ENCODE measurements at places on chromosomes 2 and 18.

DNA sequence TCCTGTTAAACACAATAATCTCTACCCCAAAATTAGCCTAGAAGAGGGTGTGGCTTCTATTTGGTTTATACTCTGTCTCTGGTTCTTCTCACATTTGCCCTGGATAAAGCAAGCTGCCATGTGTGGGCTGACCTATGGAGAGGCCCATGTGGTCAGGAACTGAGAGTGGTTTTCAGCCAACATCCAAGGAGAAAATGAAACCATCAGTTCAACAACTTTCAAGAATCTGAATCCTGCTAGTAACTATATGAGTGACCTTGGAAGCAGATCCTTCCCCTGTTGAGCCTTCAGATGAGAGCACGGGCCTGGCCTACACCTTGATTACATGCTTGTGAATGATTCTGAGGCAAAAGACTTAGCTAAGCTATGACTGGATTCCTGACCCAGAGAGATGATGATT, 11.5 kb upstream of the TRIB2 start:
- peak; percentile 21 for DNase-seq

- DNase-seq, result no peak
Observed at GRCh38 chr18:23809415-23809814, 120.2 kb downstream of the LAMA3 start.

DNA sequence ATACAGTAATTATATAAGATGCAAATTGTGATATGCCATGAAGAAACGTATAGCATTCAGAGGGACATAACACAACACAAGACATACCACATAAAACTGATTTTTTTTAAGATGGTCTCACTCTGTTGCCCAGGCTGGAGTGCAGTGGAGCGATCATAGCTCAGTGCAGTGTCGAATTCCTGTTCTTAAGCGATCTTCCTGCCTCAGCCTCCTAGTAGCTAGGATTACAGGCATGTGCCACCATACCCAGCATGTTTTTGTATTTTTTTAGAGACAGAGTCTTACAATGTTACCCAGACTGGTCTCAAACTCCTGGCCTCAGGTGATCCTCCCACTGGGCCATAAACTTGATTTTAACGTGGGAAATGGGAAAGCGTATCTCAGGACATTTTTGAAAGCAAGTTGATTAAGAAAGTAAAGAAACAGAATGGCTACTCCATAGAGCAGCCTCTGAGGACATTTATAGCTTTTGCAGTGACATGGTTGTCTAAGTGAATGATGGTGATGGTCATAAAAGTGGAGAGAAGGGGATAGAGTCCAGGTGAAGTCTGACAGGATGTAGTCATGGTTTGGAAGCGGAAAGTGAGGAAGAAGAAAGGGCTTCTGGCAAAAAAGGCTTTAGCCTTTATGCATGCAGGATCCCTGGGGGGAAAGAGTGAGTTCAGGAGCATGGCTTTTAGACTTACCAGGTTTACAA, 2.4 kb downstream of the TSGA10 start:
- DNase-seq, result no peak

DNA sequence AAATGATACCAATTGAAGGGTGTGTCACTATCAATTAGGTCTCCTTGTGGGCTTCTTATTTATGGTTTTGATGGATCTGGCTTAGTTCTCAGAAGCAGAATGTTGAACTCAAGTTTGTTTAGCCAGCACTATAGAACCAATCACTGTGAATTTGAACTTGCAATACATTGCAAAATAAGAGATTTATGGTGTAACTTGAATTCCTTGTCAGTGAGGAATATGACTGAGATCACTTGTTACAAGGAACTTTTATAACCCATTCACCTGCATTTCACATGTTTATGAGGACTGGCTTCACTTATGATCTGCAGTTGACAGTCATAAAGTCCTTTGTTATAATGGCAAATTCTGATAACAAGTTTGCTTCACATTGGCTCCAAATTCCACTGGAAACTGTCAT, 9.8 kb downstream of the GATA6 start:
- no peak for DNase-seq

DNA sequence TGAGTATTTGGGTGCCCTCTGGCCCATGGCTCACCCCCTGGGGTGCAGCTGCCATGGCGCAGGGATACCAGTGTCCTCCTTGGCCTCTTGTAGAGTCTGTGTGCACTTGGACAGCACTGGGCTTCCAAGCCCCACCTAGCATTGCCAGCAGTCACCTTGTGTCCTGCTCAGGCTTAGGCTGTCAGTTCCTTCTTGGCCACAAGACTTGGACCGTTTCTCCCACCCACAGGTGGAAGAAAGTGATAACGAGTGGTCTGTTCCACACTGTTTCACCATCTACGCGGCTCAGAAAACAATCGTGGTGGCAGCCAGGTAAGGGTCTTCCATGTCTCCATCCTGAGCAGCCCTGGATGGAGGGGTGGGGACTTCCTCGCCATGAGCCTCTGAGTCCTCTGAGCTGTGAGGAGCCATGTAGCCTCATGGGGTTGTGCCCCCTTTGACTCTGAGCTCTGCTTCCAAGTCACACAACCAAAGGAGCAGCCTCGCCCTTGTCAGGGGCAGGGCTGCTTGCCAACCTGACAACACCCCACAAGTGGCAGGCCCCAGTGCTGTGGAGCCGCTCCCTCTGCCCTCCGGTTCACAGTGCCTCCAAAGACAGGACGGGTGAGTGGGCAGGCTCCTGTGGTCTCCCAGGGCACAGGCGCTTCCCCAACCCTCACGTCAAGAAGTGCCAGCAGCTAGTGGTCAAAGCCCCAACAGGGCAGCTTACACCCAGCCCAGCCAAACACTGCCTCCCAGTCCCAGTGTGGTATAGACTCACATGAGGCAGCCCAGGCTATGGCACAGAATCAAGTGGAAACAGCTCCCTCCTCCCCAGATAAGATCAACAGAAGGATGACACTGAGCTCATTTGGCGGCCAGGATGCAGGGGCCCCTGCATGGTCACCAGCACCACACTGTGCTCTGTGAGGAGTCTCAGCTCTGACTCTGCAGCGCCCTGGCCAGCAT, 18.4 kb downstream of the STK25 start:
- no peak for DNase-seq

- peak; percentile 51 for DNase-seq
Observed at GRCh38 chr2:208466151-208466919, 59.7 kb downstream of the PTH2R start.

DNA sequence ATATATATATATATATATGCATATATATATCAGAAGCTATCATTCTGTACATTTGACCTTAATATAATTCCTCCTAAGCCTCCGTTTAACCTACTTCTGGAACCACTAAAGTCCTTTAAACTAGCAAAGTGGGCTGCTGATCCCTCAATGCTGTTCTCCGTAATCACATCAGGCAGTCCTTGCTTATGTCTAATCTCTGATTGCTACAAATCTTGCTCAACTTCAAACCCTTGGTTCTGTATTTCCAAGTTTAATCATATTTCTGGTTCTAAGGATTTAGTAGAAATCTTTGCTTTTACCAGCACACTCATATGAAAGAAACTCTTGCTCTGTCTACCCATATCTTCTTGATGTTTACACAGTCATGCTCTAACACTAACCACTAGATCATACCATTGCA, 91.5 kb upstream of the GALNT13 start:
- DNase-seq, result no peak

DNA sequence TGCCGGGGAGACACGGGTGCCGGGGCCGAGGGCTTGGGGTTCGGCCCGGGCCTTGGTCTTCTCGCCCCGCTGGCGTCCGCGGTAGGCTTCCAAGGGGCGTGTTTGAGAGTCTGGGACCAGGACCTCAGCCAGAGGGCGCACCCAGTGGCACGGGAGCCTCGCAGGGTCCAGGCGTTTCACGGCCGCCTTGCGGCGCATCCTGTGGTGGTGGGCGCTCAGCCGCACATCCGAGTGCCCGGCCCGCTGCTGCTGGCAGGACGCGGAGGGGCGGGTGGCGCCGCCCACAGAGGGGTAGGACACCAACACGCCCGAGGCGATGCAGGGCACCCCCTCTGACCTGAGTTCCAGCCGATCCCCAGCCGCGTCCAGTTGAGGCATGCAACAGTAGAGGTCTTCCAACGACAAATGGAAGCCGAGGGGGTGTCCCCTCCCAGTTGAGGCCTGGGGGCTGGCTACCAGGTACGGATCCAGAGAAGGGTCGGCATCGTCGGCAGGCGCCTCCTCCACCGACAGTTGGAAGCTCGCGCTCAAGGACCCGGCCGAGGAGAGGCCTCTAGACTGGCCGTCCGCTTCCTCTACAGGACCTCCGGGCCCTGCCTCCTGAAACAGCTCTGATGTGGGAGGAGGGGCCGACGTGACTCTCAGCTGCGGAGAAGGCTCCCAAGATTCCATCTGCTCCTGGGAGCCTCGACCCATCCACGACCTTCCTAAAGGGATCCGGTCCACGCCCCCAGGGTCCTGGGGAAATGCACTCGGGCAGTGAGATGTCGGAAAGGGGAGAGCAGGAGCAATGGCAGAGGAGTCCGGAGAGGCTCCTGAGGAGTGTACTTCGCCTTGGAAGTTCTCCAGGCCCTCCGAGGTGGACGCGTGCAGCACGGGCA, 6.3 kb downstream of the C2orf81 start:
- peak; percentile 26 for DNase-seq

- DNase-seq, result no peak
Observed at GRCh38 chr2:157596992-157597681, 31.5 kb downstream of the ACVR1C start.

- no peak for DNase-seq
Observed at GRCh38 chr2:116820986-116821385, 993.5 kb upstream of the DDX18 start.

GRCh38 chr2:142769761-142770160, 107.7 kb upstream of the KYNU start:
- DNase-seq, result no peak
